ENCODE measurements at places on chromosomes 2 and 18.
A peak's percentile ranks its signal among the peaks of the same experiment; 100 is the strongest.

- DNase-seq, result no peak
Observed at GRCh38 chr18:26746826-26747475, 118.6 kb downstream of the AQP4 start.

GRCh38 chr2:120775801-120776589 lies 40.3 kb downstream of the GLI2 start:
- no peak for DNase-seq

- peak; percentile 17 for DNase-seq
Observed at GRCh38 chr2:204967199-204967960, 422.1 kb downstream of the PARD3B start.

DNA sequence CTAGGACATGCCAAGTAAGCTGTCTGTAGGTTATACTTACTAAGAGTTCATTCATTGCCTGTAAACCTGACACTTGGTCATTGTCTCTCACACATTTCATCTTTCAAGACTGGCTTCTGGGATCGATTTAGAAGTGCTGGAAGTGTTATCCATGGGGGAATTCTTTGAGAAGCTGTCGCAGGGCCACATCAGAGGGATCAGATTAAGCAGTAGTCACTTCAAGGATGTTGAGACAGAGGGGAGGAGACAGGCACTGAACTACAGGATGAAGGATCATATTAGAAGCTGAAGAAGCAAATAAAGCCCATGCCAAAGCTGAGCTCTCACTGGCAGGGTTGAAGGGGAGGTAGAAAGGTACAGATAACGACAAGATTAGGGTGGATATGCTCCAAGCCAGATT lies 49.0 kb downstream of the CDK15 start:
- DNase-seq, result no peak
